Activated CD4-positive, alpha-beta T cell treated with anti-CD3 and anti-CD28 coated beads, Interleukin-2, amount 50 U/mL, for 4 hours (primary cell): ENCODE measurements at places on chromosomes 1 and 21.

GRCh38 chr1:165342168-165342567 lies 14.3 kb downstream of the LMX1A start:
- DNase-seq: no peak

- DNase-seq: no peak
Observed at GRCh38 chr1:218066332-218066731, 218.8 kb upstream of the RRP15 start.

DNA sequence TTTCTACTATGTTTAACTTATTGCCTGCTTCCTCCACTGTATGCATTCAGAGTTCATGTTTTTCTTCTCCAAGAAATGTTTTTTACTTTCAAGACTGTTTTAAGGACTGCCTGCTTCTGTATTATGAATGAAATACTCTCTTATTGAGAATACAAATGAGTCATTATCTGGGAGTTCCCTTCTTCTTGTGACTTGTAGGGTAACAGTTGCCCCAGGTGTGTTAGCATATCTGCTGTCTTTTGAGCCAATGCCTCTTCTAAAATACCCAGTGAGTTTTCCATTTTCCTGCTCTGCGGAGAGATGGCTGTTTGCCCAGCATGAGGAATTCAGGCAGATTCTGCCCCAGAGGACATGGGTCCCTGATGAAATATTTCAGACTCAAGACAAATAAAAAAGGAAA lies 34.1 kb upstream of the ST6GALNAC5 start:
- DNase-seq: no peak

DNA sequence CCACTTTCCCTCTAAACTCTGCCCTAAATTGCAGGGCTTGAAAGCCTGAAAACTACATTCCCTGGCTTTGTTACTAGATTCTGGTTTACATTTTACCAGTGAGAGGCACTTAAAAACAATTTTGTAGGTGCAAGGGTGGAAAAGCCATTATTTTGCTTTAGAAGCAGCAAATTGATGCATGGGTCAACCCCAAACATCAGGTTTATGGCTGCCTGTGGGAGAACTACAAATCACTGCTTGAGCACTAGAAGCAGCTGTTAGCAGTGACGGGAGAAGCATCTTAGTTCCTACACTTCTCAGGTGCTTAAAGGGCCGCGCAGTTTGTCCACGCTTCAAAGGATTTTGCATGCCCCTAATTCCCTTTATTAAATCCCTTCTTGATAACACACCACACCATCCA lies 417.2 kb downstream of the PCP4 start:
- DNase-seq: no peak

GRCh38 chr1:96721053-96721415 lies 550 bp upstream of the PTBP2 start:
- DNase-seq: no peak

- DNase-seq: no peak
Observed at GRCh38 chr21:36436829-36437744, 42.8 kb downstream of the CLDN14 start.

DNA sequence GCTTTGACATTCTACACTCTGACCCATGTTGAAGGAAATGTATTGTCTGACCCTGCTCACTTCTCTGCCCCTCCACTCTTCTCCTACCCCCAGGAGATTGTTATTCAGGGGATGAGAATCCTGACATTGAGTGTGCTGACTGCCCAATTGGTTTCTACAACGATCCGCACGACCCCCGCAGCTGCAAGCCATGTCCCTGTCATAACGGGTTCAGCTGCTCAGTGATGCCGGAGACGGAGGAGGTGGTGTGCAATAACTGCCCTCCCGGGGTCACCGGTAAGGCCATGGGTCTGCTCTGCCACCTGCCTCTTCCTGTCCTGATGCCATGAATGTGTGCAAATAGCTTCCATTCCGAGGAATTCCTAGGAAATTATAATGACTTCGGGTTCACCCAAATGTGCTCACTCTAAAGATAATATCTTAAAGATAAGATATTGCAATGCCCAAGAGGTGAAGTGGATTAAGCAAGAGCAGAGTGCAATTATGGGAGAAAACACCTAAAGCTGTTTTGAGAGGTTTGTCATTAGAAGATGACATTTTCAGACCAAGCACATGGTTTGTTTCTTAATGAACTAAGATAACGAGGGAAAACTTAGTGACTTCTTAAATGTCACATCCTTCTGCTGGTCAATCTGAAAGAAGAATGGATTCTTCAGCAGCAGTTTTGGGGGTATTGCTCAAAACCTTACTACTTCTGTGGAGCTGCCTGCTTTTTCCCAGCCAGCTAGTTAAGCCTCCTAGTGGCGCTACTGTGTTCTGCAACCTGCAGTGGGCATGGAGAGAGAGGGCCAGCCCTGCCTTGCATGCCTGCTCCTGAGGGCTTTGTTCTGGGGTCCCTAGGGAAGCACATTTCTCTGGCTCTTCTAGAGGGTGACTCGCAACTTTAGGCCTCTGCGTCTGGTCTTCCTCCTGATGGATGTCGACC lies 41.6 kb downstream of the LAMC2 start:
- DNase-seq: no peak

- no peak for DNase-seq
Observed at GRCh38 chr1:46646844-46647243, 21.3 kb downstream of the ATPAF1 start.

DNA sequence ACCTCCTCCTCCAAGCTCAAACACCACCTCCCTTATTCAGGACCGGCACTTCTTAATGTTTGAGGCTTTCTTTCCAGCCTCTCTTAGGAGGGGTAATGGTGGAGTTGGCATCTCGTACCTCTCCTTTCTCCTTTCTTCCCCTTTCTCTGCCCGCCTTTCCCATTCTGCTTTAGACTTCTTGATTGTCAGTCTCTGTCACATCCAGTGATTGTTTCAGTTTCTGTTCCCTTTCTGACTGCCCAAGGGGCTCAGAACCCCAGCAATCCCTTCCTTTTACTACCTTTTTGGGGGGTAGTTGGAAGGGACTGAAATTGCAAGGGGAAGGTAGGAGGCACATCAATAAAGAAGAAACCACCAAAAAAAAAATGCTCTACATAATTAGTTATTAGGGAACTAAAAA lies 5.6 kb downstream of the ELK4 start:
- DNase-seq: no peak

DNA sequence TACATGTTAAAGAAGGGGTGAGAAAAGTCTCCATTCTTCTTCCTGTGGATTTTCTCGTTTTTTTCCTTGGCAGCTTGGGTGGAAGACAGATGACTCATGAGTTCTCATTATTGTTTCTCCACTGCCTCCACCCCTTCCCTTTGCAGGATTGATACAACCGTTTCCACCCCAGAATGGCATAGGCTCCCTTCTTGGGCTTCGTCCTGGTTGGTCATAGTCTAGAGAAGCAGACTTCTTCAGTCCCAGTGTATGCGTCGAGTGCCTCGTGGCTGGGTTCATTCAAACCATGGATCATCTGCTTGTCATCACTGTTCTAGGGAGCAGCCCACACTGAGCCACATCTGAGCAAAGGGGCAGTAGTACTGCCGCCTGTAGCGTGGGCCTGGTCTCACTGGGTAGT lies 13.7 kb downstream of the PTGFRN start:
- DNase-seq: no peak

DNA sequence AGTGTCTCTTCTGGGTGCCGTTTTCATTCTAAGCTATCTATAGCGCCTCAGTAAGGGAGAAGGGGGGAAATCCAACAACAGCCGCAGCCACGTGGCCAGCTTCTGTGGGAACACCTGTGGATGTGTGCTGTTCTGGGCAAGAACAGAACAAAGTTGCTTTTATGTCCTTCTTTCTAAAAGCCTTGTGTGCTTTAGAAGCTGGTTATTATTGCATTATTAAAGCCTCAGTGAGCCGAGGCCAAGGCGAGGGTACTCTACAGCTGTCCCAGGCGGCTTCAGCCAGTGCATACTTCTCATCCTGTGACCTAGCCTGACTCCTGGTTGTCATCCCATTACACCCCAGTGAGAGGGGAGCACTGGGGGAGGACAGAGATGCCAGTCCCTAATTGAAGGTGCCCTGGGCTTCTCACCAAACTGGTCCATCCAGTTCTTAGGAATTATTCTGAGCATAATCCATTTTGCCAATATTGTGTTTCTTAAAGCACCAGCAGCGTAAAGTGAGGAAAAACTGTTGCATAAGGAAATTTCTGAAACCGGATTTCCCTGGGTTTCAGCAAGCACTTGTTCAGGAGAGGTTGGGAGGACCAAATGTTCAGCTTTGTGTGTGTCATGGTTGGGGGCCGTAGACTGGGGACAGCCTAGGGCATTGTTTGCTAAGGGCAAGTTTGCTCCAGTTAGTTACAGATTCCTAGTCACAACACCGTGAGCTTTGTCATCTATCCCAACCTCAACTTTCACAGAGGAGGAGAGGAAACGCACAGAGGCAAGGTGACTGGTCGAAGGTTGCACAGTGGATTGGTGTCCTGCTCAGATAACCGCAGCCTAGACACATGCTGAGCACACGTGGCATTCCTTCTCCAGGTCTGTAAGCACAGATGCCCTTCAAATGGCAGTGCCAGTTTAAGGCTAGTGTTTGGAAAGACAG lies 61.0 kb upstream of the ATP1A1 start:
- DNase-seq: no peak

- DNase-seq: no peak
Observed at GRCh38 chr21:39010629-39011404, 172.4 kb downstream of the PSMG1 start.

GRCh38 chr1:207366022-207366421 lies 44.5 kb downstream of the CD55 start:
- DNase-seq: no peak

GRCh38 chr1:229714964-229715603 lies 89.0 kb downstream of the URB2 start:
- DNase-seq: peak; percentile 25

DNA sequence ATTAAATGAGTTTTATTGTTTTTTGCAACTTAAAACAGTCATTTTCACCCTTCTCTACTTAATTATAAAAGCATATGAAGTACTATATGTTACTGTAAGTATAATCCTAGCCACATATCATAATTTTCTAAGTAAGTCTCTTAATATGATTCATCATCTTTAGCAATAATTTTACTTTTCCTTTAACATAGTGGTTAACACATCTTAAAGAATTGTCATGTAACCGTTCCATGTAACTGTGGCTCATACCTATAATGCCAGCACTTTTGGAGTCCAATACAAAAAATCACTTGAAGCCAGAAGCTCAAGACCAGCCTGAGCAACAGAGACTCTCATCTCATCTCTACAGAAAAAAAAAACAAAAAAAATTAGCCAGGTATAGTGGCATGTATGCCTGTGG lies 260.6 kb upstream of the DUSP10 start:
- no peak for DNase-seq

DNA sequence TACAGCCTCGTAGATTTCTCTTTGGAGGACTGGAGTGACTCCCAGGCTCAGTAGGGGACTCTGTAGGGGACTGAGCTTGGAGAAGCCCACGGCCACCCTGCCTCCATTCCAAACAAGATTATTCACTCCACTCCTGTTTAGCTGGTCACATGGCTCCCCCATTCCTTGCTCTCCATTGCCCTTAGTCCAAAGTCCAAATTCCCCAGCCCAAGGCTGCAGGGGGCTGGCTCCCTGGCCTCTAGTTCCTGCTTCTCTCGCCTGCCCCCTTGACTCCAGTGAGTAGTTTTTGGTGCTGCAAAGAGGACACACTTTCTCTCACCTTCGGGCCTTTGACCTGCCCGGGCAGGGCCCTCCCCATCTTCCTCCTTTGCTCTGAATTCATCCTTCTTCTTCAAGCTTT lies 403.3 kb downstream of the KIF26B start:
- no peak for DNase-seq

GRCh38 chr1:118983558-118984041 lies 4.5 kb downstream of the TBX15 start:
- no peak for DNase-seq

- no peak for DNase-seq
Observed at GRCh38 chr1:91783423-91784170, 102.4 kb downstream of the TGFBR3 start.

DNA sequence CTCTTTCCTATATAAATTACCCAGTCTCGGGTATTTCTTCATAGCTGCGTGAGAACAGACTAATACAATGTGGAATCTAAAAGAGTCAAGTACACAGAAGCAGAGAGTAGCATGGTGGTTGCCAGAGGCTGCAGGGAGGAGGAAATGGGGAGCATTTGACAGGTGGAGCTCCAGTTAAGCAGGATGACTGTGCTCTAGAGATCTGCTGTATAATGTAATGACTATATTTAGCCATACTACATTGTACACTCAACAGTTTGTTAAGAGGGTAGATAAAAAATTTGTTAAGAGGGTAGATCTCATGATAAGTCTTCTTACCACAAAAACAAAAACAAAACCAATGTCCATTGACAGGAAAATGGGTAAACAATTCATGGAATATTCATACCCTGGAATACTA lies 82.1 kb downstream of the MT1HL1 start:
- no peak for DNase-seq

DNA sequence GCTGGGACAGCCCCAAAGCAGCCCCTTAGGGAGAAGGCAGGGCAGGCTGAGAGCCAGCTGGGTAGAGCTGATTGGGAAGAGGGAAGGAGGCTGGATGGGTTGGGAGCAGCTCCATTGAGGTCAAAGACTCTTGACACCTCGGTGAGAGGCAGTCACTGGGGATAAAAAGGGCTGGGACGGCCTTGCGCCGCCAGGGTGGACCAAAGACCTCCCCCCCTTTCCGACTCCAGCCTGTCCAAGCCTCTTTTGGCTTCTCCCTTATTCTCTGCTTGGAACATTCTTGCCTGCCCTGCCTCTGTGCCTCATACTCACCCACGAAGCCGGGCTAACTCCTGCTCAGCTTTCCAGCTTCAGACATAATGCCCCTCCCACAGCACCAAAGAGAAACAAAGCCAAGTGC lies 51.1 kb downstream of the LRRC38 start:
- DNase-seq: no peak

DNA sequence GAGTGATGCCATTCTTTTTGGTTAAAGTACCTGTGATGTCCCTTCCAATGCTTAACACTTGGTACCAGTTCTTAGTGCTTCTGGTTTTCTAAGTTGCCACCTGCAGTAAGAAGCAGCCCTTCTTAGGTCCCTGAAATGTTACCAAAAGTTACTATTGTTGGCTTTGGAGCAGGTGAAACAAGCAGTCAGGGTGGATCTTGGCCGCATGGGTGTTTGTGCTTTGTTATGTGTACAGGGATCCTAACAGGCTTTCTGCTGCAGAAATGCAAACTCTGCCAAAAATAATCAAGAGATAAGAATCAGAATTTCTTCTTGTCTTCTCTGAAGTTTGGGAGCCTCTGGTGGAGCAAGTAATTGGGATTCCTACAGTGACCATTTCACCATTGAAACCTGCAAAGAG lies 84.4 kb downstream of the UBE4B start:
- DNase-seq: no peak

- DNase-seq: no peak
Observed at GRCh38 chr1:24486331-24487065, 16.1 kb upstream of the RCAN3 start.

- DNase-seq: no peak
Observed at GRCh38 chr1:75795703-75796193, 934 bp upstream of the MSH4 start.

- no peak for DNase-seq
Observed at GRCh38 chr1:33342041-33342723, 21.3 kb upstream of the A3GALT2 start.

- DNase-seq: no peak
Observed at GRCh38 chr1:173925306-173926242, 8.4 kb upstream of the SERPINC1 start.

DNA sequence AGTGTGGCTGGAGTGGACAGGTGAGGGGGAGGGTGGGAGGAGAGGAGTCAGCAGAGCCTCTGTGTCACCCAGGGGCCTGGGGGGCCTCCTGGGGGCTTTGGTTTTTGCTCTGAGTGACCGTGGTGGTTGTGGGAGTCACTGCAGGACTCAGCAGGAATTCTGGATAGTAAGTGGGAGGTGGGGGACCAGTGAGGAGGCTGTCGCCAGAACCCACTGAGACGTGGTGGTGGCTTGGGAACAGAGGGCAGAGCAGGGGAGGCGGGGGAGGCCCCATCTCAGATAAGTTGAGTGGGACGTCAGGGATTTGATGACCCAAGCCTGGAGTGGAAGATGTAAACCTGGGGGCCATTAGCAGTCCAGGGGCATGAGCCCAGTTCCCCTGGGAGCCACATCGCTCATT lies 123.2 kb upstream of the WNT4 start:
- DNase-seq: no peak
